ENCODE measurements at places on chromosomes 2 and 18.
A peak's percentile ranks its signal among the peaks of the same experiment; 100 is the strongest.

DNA sequence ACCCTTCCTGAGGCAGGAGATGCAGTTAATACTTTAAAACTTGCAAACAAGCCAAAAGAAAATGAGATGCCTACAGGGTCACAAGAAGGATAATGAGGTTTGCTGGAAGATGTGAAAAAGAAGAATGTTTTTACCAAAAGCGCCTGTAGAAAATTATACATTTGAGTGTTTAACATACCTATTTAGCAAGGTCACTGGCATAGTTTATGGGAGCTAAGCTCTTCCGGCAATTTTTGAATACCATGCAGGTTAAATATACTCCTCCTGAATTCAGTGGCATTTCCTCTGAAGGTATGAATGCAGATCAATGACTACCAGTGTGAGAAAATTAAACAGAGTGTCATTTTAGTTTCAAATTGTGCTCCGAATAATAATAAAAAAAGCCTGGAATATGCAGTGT lies 21.2 kb upstream of the MAP3K20 start:
- DNase-seq = no peak

- DNase-seq = no peak
Observed at GRCh38 chr2:207149249-207150213, 16.2 kb downstream of the KLF7 start.

GRCh38 chr2:45145073-45145899 lies 136.0 kb upstream of the SIX2 start:
- DNase-seq = no peak

DNA sequence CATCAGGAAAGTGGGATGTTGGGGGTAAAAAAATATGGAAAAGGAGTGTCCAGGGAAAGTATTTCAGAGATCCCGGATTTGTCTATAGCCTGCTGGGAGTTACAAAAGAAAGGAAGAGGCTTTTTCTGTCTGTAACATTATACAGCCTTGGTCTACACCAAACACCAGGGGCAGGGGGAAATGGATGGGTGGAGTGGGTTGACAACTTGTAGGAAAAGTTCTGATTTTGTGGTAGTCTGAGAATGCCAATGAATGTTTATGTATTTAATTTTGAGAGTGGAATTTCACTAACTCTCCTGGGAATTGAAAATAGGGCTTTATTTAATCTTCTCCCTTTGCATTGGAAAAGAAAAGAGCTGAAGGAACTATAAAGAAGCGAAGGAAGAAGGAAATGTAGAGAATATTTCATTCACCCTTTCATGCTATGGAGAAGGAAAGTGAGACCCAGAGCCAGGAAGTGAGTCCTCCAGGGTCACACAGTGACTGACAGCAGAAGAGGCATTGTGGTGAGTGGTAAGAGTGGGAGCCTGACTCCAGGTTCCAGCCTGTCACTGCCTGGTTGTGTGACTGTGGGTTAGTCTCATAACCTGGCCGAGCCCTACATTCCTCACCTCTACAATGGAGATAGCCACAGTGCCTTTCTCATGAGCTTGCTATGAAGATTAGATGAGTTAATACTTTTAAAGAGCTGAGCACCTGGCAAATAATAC lies 346.3 kb upstream of the TNP1 start:
- no peak for DNase-seq

GRCh38 chr2:204129591-204130294 lies 193.2 kb downstream of the ICOS start:
- DNase-seq = no peak

- DNase-seq = no peak
Observed at GRCh38 chr2:45008296-45009129, 739 bp downstream of the SIX2 start.

DNA sequence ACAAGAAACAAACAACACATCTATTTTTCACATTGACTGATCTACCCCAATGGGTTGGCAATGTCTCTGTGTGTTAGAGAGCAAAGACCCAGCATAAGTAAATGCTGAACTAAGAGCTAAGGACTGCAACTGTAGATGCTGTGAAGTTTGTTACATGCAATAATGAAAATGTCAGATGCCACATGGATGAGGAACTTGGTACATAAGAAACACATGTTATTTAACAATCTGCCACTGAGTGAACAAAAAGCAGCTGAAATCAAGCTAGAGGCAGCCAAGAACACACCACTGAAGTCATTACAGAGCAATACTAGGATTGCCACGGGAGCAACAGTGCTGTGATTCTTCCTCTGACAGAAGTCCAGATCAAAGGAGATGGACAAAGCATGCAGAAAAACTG lies 389.4 kb downstream of the CDH2 start:
- DNase-seq = no peak

DNA sequence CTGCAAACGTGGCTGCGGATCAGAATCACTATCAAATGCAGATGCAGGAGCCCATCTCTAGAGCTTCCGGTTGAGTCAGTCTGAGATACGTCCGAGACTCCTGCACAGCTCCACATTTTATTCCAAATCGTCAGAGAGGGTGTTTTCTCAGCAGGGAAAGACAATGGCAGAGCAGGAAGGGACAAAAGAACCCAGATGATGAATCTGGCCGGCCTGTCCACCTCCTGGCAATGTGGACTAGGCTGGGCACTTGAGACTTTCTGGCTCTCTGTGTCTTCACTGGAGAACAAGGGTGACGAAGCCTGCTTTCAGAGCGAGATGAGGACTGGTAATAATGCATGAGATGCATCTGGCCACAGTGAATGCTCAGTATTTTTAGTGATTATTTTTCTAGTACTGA lies 255.9 kb upstream of the MYT1L start:
- no peak for DNase-seq

GRCh38 chr18:13513021-13513420 lies 213.3 kb downstream of the FAM210A start:
- DNase-seq = no peak

GRCh38 chr2:30443081-30443480 lies 4.0 kb upstream of the LCLAT1 start:
- DNase-seq = no peak

DNA sequence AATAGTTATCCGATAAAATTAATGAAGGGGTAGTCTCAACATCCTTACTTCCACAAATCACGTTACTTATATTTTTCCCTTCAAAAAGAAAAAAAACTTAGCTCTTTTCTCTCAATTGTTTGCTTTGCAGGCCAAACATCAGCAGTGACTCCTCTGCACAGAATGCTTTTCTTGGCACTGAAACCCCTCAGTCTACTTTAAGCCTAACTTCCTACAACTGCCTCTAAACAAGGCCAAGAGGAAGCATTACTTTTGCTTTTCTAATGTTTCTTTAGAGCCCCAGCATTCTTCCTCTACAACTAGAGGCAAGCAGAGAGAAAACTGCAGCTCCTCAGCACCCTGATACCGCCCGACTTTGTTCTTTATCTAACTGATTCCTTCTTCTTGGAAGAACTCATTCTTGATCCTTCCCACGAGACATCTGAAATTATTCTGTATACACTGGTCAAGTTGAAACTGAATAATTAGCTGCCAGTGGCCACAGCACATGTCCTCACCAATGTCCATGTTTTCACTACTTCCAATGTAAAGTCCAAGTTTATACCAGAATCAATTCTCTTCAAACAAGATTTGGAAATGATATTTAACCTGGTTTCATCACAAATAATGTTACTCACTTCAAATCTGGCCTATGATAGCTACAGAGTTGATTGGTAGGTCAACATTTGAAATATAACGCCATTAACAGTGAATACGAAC lies 55.3 kb downstream of the DTNB start:
- peak; percentile 40 for DNase-seq

- no peak for DNase-seq
Observed at GRCh38 chr2:75667884-75668283, 21.3 kb downstream of the MRPL19 start.

GRCh38 chr2:171334946-171335345 lies 98.8 kb downstream of the METTL8 start:
- no peak for DNase-seq

GRCh38 chr18:8834881-8835280 lies 129.5 kb downstream of the MTCL1 start:
- DNase-seq = no peak

DNA sequence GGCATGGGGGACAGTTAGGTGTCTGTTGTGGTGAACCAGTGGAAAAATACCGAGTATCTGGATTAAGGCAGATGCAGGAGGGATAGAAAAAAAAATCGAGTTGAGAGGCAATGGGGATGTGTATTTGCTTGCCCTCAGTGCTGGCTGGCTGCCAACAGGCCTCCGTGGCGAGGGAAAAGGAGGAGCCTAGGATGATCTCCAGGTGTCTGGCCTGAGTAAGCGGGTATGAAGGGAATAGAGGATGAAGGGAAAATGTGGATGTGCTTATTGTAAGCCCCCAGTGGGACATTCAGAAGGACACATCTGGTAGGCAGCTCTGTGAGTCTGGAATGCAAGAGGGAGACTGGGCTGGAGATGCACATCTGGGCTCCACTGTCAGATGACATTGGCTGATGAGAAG lies 22.8 kb downstream of the KCNS3 start:
- DNase-seq = no peak

- DNase-seq = no peak
Observed at GRCh38 chr2:124646166-124646815, 621.2 kb downstream of the CNTNAP5 start.

DNA sequence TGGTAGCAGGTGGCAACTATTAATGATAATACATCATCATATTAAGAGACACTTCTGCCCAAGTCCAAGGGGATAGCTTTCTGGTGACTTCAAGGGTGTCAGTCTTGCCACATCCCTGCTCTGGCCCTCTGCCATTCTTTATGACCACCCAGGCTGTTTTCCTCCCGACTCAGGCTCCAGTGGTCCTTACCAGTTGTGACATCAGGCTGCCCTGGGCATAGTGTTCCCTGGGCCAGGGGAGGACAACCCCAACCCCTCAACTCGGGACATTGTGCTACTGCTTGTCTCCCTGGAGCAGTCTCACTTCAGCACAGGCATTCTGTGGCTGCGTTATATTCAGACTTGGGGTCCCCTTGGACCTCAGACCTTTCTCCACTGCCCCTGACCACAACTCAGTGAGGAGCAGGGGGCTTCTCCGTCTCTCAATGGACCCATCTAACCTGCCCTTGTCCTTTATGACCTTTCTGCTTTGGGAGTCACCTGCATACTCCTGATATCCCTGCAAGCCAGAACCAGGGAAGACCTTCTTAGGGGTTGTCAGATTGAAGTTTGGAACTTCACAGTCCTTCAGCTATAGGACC lies 12.8 kb downstream of the DNAJB2 start:
- DNase-seq = no peak

- no peak for DNase-seq
Observed at GRCh38 chr18:25334588-25334987, 17.4 kb downstream of the ZNF521 start.

GRCh38 chr18:31657823-31658669 lies 26.3 kb downstream of the B4GALT6 start:
- no peak for DNase-seq

- DNase-seq = peak; percentile 42
Observed at GRCh38 chr2:215476424-215476823, 40.6 kb upstream of the FN1 start.

DNA sequence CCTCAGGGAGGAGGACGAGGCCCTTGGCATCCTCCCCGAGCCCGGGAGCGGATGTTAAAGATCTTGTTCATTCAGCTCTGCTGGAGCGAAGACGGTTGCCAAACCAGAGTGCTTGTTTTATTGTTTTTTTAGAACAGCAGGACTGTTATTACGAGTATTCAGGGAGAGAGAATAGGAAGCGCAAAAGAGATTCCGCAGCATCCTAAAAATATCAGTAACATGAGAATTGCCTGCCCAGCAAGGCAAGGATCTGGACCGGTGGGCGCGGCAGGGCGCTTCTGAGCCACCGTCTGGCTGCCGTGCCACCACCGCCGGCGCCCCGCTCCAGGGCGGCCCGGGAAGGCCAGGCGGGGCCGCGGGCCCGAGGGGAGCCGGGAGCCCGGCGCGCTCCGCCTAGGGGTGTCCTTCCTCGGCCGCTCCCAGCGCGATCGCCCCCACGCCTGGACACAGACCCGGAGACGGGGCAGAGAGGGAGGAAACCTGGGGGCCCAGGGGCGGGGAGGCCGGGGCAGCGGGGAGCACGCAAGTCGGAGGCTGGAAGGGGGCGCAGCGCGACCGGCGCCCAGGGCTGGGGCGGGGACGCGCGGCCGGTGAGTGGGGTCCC lies 843 bp downstream of the CYS1 start:
- peak; percentile 40 for DNase-seq

DNA sequence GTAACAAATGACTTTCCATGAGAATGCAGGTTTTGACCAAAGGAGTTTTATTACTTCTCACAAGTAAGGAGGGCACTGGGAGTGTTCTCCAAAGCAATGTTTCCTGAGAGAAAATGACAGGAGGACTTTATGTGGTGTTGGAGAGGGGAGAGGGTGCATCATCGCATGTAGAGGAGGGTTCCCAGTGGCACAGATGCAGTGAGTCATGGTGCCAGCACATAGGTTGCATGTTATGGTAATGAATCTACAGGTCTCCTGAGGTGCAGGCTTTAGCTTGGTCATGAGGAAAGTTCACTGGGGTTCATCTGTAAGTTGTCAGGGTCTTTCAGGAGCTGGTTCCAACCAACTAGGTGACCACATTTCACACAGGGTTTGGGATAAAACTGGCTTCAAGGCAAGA lies 30.4 kb downstream of the NAT8 start:
- peak; percentile 3 for DNase-seq

DNA sequence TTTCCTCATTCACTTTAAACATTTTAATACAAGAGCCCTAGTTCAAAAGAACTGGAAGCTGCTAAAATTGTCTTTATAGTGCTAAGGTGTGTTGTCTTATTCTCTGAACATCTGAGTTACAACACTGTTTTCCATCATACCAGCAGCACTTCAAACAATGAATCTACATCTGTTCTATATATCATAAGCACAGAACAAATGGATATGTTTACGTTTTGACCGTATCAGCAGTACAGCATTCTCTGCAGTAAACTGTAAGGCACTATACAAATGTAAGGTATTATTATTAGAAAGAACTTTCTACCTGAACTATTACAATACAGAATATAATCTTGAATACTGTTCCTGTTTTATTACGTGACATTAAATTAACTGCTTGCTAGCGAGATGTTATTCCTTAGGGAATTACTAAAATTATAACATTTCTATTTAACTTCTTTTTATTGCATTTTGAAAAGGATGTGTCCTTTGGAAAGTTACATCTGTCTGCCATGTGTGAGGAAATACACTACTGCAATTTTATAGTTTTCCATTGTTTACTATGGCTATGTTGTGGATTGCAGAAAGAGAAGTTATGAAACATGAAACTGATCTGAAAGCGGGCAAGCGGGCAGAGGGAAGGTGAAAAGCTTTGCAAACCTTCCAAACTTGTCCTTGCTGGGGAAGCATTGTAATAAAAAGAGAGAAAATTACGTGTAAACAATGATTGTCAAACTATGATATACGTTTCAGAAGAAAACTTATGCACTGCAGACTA lies 13.7 kb downstream of the NCKAP1 start:
- no peak for DNase-seq

DNA sequence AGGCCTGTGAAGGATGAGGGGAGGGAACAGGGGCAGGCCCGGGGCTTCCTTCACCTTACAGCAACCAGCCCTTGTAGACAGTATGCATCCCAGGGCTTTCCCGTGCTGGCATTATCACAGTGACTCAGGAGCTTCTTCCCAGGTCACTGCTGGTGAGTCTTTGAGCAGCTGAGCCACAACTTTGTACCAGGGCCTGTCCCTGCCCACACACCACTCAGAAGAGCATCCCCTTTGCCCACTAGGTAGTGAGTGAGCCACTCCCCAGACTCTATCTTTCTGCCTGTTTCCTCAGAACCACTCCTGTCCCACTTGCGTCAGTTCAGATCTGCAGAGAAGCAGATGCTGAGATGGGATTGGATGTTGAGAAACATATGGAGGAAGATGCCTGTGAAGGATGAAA lies 69.6 kb upstream of the ALPP start:
- no peak for DNase-seq

All from NCI-H226 (cell line).